T follicular helper cell (primary cell): ENCODE measurements at places on chromosomes 7 and 10.

GRCh38 chr7:82376739-82377138, 66.8 kb downstream of the CACNA2D1 start:
- DNase-seq, result no peak

GRCh38 chr7:50359995-50360925, 55.7 kb downstream of the IKZF1 start:
- peak; percentile 78 for DNase-seq

GRCh38 chr7:8436965-8437364, 3.6 kb downstream of the NXPH1 start:
- DNase-seq, result no peak

- DNase-seq, result no peak
Measured at GRCh38 chr7:140685407-140686087, 11.0 kb upstream of the NDUFB2 start.

DNA sequence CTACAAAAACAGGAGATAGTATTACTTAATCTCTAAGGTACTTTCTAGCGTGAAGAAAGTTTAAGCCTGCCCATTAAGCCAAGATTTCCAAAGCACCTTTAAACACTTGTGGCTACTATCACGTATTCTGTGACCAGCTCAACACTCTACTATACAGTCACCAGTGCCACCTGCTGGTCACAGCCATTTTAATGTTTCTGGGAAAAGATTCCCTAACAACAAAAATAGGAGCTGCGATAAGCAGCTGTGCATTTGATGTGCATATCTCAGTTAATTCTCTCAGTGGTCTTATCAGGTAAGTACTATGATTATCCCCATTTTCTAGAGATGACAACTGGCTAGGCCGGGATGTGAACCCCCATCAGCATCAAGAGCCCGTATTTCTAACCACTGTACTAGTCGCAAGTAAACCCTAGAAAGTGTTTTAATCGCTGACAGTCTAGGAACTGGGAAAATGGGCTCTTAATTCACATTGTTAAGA, 860 bp downstream of the SEC31B start:
- DNase-seq, result peak; percentile 45

DNA sequence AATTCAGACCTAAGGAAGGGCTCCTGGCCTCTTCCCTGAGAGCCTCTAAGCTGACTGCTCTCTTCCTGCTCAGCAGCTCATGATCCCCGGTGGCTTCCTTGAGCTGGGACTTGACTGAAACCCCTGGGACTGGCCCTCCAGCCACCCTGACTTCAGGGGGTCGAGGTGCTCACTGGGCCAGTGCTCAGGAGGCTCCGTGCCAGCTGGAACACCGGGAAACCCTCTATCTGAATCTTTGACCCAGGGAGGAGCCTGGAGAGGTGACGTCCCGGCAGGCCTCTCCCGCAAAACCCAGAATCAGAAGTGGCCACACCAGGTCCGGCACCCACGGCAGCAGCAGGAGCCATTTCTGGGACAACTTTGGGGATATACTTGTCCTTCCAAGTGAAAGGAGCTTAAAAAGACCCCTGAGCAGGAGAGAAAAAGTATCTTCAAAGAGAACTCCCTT, 110.7 kb downstream of the WDR37 start:
- DNase-seq, result no peak

- DNase-seq, result no peak
Measured at GRCh38 chr10:11797847-11798633, 25.1 kb upstream of the PROSER2 start.

- no peak for DNase-seq
Measured at GRCh38 chr7:25180946-25181345, 47.3 kb downstream of the NPVF start.

DNA sequence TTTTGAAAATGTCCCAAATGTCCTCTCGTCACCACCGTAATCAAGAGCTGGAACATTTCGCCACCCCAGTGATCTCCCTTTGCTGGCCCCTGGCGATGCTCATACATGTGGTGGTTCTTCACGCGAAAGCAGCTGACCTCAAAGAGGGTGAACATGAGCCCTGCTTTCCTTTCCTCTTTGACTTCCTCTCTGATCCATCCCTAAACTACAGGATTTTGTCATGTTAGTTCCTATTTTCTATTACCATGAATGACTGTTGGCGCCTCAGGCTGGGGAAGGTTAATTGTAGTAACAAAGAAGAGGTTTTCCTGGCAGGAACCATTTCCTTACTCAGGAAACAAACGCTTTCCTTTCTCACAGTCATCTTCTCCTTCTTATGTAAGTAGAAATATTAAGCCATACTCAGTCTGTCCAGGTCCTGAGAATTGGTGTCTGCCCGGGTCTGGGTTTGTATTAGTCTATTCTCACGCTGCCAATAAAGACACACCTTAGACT, 114.5 kb downstream of the INSYN2A start:
- no peak for DNase-seq

DNA sequence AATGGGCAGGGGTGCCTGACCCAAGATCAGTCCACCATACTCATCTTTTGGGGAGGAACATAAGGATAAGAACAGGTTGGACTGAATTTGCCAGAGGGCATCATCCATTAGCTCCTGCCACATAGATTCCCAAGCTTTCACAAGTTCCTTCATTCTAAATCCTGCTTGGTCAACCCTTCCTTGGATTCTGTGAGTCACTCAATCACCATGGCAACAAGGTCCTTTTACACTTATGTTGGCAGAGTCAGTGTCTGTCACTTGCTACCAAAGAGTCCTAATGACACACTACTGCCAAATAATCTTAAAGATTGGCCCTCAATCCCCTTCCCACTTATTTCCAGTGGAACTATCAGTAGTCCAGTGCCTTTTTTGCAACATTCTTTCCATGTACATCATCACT, 5.0 kb upstream of the LGI1 start:
- DNase-seq, result no peak

- no peak for DNase-seq
Measured at GRCh38 chr10:100515612-100516011, 4.0 kb downstream of the SEC31B start.

- no peak for DNase-seq
Measured at GRCh38 chr10:102752934-102753664, 9.4 kb downstream of the WBP1L start.

GRCh38 chr10:132061030-132061429, 4.7 kb upstream of the JAKMIP3 start:
- no peak for DNase-seq

DNA sequence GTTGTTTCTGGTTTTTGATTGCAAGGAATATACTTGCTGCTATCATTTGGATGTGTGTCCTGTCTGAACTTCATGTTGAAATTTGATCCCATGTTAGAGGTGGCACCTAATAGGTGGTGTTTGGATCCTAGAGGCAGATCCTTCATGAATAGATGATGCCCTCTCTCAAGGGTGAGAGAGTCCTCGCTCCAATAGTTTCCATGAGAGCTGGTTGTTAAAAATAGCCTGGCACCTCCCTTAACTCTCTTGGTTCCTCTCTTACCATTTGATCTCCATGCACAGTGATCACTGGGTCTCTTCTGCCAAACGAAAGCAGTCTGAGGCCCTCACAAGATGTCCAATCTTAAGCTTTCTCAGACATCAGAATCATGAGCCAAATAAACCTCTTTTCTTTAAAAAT, 49.0 kb upstream of the ZNF248 start:
- no peak for DNase-seq

DNA sequence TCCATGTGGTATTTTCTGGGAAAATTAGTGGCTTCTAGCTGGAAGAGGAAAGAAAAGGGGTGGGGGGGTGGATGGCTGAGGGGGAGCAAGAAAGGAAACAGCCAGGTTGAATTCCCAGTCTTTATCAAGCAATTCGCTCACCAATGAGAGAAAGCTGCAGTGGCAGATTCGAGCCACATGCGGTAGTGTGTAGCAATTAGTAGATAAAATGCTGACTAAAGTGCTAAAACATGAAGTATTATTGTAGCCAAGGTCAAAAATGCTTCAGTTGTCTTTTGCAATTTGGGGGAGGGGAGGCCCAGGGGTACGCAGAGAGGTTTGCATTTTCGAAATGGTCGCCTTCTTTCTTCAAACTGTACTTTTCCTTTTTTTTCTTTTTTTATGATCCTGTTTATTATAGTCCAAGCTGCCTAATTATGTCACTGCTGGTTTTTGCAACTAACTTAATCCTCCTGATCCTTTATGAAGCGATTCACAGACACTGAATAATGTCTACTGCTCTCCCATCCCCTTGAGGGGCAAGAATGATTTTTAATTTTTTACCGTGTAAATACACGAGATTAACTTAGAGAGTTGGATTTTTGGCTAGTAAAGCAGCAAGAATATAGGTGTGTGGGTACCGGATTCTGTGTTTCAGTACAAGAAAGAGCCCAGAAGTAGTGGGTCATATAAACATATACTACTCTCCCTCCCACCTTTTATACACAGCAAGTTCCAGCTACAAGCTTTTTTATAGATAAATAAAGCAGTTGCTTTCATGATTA, 3.6 kb upstream of the ARID5B start:
- DNase-seq, result no peak

- no peak for DNase-seq
Measured at GRCh38 chr10:86538547-86538946, 17.0 kb upstream of the WAPL start.

- no peak for DNase-seq
Measured at GRCh38 chr7:41630741-41631140, 72.1 kb downstream of the INHBA start.

DNA sequence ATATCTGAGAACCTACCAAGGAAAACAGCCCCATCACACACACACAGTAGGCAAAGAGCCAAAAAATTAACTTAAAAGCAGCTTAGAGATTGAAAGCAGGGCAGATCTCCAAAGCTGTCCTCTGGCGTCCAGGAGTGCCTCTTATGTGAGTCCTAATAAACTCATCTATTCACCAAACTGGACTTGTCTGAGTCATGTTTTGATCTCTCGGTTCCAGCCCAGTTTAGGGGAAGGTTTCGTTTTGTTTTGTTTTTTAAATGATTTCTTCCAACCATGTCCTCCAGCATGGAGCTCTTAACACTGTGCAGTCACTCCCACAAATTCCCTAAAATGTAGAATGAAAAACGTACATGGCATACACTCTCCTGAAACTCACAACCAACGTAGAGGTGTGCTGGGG, 6.7 kb upstream of the PRSS37 start:
- DNase-seq, result no peak

GRCh38 chr7:107233174-107233573, 64.4 kb downstream of the HBP1 start:
- no peak for DNase-seq

DNA sequence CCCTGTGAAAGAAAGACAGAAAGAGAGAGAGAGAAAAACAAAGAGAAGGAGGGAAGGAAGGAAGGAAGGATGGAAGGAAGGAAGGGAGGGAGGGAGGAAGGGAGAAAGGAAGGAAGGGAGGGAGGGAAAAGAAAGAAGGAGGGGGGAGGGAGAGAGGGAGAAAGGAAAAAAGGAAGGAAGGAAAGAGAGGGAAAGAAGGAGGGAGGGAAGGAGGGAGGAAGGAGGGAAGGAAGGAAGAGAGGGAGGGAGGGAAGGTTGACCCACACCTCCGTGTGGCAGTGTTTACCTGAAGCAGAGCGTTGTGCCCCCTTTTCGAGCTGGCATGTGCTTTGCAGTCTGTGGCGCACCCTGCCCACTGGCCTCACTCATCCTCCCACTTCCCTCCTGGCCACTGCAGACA, 12.3 kb upstream of the MPP7 start:
- no peak for DNase-seq

DNA sequence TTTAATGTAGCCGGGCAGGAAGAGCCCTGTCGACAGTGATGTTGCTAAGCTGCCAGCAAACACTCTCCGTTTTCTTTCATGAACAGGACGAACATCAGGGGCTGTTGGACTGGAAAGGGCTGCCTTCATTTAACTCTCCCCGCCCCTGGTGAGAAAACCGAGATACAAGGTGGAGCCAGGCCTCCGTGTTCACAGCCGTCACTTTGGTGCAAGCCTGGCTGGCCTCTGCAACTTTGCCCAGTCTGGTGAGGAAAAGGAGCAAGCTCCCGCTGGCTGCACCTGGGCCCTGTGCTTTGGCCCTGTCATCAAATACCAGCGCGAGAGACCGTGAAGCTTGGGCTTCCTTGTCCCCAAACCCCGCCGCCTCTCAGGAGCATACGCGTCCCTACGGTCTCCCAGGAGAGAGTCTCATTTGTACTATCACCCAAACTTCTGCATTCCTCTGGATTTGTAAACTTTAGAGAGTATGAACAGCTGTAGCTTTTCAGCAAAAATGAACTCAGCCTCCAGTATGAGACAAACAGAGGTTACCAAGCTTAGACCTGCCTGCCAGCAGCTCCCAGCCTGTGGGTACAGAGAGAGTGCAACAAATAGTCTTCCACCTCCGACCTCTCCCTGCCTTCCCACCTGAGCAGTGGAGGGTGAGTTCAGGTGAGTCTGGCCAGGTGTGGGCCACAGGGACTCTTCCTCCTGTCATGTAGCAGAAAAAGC, 445.3 kb upstream of the MGMT start:
- no peak for DNase-seq

- no peak for DNase-seq
Measured at GRCh38 chr10:93821051-93821772, 63.5 kb downstream of the LGI1 start.

GRCh38 chr10:68957284-68957615, 1.3 kb downstream of the DDX21 start:
- DNase-seq, result no peak

- DNase-seq, result no peak
Measured at GRCh38 chr10:29227201-29227600, 61.7 kb upstream of the LYZL1 start.

- no peak for DNase-seq
Measured at GRCh38 chr7:96481796-96482195, 159.9 kb upstream of the SLC25A13 start.

GRCh38 chr7:79520543-79520942, 67.1 kb upstream of the MAGI2 start:
- no peak for DNase-seq

GRCh38 chr10:125779403-125780327, 4.0 kb upstream of the MMP21 start:
- no peak for DNase-seq

- DNase-seq, result no peak
Measured at GRCh38 chr10:133158437-133158755, 1.6 kb upstream of the KNDC1 start.

- DNase-seq, result no peak
Measured at GRCh38 chr10:113441220-113441619, 111.6 kb upstream of the HABP2 start.

DNA sequence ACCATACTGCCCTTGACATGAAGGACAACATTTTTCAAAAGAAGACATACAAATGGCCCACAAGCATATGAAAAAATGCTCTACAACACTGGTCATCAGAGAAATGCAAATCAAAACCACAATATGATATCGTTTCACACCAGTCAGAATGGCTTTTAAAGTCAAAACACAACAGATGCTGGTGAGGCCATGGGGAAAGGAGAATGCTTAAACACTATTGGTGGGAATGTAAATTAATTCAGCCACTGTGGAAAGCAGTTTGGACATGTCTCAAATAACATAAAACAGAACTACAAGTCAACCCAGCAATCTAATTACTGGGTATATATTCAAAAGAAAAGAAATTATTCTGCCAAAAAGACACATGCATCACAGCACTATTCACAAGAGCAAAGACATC, 4.2 kb upstream of the NT5C3A start:
- no peak for DNase-seq

- no peak for DNase-seq
Measured at GRCh38 chr7:33854178-33854577, 51.2 kb upstream of the BMPER start.
